Bone marrow (tissue), 2 donors: ENCODE measurements at places on chromosomes 16 and 17.

DNA sequence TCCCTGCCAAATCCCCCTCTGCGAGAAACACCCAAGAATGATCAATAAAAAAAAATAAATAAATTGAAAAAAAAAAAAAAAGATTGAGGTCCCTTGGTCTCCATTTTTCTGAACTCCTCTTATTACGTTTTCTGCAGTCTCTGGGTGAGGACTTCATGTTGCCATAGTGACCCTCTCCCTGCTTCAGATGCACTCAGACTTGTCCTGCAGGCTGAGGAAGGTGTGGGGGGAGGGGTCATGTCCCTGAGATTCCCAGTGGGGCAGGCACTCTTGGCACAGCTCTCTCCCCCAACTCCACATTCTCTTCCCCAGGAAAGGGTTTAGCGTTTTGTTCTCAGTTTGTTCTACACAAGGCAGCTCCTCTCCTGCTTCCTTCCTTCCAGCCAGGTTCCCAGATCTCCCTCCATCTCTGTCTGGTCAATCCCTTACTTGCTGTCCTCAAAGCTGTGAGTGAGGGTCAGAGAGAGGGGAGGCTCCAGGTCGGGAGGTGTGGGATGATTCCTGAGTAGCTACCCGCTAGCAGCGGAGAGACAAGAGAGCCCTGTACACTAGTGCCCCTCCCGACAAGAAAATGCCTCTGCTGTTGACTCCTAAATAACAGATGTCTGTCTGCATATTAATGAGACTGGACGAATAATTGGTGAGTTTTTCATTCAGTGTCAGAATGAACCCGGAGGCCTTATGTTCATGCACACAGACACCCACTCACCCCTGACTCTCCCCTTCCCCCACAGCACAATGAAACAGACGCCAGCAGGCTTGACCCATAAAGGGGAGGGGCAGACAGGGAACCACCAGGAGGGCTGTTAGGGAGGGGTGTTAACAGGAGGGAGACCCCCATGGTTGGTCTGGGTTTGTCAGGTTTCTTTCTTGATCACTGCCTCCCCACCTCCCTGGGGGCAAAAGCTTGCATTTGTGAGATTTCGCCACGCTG lies 9.2 kb downstream of the RND2 start:
- no peak for DNase-seq

GRCh38 chr16:19505600-19506303 lies 16.1 kb downstream of the GDE1 start:
- no peak for DNase-seq

DNA sequence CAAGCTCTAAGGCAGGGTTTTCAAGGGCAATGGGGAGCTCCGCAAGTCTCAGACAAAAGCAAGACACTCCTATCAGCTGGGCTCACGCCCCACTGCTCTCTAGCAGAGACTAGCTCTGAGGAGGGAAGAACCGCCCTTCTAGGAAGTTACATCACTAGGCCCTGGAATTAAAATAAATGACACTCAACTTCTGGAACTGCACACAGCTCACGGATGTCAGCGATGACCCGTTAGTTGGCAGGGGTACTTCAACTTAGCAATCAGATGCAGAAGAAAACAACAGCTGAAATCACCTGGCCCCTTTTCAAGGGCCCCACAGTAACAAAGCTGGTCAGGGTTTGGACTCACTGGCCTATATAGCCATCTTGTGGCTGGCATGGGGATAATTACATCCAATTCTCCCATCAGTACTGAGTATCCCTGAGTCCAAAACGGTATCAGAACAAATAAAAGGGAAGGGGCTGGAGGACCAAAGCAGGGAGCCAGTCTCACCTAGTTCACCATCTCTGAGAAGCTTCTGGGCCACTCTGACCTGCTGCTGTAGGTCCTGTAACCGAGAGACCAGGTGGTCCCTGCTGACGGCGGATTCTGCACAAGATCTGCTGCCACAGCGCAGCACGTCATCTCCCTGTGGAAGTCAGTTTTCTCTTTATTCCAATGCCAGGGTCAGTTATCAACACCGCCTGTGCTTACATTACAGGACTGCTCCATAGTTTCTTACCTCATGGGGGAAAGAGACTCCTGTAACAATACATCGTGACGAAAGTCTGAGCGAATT lies 22.2 kb downstream of the SERPINF1 start:
- DNase-seq: peak; percentile 58

- DNase-seq: no peak
Measured at GRCh38 chr17:73231395-73231794, 30.3 kb downstream of the CPSF4L start.

GRCh38 chr17:13084420-13084819 lies 66.6 kb upstream of the ELAC2 start:
- DNase-seq: no peak

DNA sequence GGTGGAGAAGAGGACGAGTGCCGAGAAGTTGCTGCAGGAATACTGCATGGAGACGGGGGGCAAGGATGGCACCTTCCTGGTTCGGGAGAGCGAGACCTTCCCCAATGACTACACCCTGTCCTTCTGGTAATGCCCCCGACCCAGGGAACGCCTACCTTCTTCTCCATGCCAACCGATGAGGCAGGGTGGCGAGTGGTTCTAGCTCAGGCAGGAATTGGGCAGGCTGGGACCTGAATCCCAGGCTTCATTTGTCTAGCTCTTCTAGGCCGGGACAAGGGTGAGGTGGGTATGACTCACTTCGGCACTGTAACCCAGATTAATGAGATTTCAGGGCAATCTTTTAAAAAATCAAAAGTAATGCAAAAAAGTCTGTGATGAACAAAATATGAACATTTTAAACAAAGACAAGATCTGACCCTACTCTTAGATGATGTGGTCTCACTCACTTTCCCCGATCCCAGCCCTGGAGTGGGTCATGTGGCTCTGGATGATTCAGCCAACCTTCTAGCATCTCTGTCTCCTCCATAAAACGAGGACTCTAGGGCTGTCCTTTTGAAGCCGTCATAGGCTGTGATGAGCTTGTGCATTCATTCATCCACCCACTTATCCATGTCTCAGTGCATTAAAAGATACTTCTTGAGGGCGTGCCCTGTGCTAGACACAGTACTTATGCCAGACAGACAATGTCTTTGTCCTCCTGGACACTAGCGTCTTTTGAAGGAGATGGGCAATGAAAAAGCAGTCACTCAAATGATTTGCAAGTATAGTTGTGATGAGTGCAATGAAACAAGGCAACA lies 102.6 kb downstream of the SDR42E1 start:
- DNase-seq: no peak

DNA sequence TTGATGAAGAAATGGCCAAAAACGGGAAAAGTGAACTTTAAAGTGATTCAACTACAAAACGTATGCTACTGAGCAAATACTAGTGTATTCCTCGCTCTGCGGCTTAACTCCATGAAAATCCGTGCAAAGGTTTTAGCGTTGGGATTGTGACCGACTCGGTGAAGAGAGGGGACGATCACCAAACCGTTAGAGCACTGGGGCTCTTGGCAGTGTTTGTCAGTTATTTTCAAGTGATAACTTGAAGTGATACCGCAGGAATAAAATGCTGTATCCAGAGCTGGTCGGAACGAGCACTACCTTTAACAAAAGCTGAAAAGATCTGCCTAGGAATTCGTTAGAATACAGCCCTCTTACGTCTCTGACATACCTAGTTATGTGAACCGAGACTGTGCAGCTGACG lies 773 bp upstream of the PPM1D start:
- no peak for DNase-seq

DNA sequence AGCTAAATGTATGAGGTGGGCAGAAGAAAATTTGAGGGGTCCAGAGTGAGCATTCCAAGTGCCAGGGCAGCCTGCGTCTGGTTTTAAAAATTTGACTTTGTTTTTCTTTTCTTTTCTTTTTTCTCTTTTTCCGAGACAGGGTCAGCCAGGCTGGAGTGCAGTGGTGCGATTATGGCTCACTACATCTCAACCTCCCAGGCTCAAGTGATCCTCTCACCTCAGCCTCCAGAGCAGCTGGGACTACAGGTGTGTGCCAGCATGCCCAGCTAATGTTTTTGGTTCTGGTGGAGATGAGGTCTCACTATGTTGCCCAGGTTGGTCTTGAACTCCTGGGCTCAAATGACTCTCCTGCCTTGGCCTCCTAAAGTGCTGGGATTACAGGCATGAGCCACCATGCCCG lies 15.6 kb downstream of the SMPD3 start:
- no peak for DNase-seq

DNA sequence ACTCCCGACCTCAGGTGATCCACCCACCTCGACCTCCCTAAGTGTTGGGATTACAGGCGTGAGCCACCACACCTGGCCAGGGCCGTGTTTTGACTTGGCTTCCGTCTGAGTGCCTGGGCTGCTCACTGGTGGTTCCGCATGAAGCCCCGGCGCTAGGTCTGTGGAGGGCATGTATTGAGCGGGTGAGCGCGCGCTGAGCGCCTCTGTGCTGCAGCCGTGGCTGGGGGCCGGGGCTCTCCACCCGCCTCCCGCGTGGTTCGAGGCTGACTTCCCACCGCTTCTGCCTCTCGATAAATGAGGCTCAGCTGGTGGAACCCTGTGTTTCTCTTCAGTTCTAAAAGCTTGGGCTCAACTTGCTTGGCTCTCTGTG lies 38.9 kb upstream of the ATP2A3 start:
- no peak for DNase-seq

DNA sequence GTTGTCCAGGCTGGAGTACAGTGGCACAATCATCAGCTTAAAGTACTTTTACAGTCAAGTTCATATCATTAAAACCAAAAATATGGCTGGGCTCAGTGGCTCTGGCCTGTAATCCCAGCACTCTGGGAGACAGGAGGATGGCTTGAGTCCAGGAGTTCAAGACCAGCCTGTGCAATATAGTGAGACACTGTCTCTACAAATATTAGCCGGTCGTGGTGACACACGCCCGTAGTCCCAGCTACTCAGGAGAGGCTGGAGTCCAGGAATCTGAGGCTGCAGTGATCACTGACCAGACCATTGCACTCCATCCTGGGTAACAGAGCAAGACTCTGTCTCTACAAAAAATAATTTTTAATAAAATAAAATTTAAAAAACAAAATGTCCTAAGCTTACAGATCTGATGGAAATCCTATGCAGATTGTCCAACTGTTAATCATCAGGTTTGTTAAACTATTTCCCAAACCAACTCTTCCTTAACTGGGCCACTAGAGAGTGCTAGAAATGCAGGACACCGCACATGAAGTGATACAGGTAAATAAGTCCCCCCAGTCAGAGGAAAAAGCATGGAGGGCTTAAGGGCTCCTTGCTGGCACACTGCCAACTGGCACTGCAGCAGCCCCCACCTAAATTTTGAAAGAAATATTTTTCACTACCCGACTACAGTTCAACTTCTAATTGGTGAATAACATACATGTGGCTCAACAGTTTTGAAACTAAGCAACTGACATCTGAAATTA lies 2.8 kb downstream of the USP22 start:
- no peak for DNase-seq

DNA sequence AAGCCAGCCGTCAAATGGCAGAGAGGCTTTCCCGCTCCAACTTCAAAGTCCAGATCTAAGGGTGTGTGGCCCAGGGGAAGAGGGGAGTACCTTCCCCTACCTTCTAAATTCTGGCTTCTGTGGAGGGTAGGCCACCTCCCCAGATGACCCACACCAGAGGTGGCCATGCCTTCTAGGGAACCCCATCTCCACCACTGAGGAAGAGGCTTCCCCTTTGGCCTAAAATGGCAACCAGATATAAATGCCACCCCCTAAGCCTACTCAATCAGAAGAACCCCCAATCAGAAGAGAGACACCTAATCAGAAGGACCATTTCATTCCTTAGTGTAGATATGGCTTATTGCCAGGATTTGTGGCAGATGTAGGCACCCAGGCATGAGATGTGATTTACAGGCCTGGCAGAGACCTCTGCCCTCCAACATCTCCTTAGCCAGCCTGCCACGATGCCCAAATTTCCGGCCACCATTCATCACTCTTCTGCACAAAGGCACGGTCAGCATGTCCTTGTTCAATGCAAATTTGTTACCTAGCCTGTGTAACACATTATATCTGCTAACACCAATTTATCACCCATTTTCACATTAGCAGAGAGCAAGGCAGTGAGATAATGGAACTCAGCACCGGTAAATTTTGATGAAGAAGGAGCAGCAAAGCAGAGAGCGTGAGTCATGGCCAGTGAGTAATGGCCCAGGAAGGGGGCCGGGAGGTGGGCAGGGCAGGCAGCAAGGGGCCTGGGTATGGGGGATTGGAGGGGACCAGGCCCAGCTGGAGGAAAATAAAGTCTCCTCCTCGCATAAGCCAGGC lies 1.2 kb upstream of the MGAT5B start:
- DNase-seq: no peak

- DNase-seq: no peak
Measured at GRCh38 chr17:56808503-56808902, 25.2 kb downstream of the C17orf67 start.

DNA sequence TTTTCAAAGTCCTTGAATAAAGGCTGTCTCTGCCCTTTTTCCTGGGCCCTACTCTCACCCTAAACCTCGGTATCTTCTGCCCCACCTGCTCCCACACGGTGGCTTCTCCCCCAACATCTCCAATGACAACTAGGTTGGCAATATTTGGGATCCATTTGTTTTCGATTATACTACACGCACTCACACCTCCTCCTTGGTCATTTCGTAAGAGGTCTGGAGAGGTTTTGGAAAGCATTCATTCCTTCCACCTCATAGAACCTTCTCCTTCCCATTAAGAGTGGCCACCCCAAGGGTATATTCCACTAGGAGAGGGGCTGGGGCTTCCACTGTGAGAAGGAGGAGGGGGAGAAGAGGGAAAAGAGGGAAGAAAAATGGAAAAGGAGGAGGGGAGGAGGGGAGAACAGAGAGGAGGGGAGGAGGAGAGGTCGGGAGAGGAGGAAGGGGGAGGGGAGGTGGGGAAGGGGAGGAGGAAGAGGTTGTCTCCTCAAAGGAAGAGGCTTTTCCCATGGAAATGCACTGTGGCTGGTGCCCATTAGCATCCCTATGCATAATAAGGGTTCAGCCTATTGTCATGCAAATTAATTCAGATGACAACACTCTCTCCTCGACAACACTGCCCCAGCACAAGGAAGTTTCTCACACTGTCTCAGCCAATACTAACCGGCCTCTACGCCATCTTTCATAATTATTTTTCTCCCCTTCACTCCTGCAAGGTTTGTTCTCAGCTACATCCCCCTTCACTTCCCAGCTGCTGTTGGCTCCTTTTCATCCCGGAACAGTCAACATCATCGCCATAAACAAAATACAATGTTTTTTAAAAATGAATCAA lies 30.0 kb downstream of the SOX9 start:
- DNase-seq: no peak

DNA sequence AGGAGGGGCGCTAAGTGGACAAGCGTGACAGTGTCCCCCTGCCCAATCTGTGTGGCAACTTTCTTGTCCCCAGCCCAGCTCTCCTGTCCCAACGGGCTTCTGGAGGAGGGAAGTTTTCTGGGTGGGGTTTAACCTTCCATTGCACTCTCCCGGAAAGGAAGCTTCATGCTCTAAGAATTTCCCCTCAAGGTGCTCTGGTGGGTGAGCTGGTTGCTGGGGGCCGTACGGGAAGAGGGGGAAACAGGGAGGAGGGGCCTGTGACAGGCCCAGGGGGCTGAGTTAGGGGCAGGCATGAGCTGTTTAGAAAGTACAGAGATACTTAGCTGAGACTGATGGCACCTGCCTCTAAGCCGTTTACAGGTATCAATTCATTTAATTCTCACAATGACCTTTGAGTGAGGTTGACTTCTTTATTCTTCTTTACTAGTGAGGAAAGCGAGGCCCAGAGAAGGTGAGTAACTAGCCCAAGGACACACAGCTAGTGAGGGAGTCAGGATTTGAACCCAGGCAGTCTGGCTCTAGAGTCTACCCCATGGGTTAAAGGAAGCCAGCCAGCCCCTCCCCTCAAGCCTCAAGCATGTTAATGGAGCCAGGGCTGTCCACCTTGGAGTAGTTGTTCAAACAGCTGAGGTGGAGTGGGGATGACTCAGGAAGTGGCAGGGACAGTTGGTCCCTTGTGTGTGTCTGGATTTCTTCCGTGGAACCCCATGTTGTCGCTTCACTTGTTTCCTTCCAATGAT lies 18.9 kb downstream of the ADGRG1 start:
- no peak for DNase-seq

- DNase-seq: no peak
Measured at GRCh38 chr16:10835281-10835931, 16.8 kb upstream of the TVP23A start.
